Left renal cortex interstitium (tissue), 4 donors: ENCODE measurements at places on chromosomes 13 and 19. TPM values are rescaled to one million over a fixed set of nuclear protein-coding genes. Genes with fewer than 3 reads are reported as not detected.

GRCh38 chr13:107994137-107994536 lies 221.2 kb downstream of the LIG4 start:
- no peak for DNase-seq

- no peak for DNase-seq
Measured at GRCh38 chr13:36806102-36806501, 12.9 kb upstream of the RFXAP start.

- no peak for DNase-seq
Measured at GRCh38 chr13:72125561-72125960, 258.6 kb upstream of the DACH1 start.

GRCh38 chr19:23766951-23767350 lies 8.3 kb upstream of the ZNF681 start:
- no peak for DNase-seq

- no peak for DNase-seq
Measured at GRCh38 chr13:28704919-28705318, 13.9 kb downstream of the SLC46A3 start.

DNA sequence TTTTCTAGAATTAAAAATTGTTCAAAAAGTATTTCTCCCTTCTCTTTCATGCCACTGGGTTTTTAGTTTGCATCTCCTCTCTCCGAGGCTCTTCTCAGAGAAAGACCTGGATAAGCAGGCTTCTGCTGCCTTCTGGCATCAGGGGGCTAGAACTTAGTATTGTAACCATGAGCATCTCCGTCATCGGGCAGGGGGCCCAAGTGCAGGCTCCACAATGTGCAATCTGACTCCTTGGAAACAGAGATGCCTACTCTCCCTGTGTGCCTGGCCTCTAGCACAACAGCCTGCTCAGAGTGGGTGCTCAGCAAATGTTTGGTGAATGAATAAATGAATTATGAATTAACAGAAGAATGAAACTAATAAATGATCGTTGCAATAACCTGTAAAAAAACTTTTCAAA lies 45.6 kb upstream of the MTIF3 start:
- DNase-seq: no peak

DNA sequence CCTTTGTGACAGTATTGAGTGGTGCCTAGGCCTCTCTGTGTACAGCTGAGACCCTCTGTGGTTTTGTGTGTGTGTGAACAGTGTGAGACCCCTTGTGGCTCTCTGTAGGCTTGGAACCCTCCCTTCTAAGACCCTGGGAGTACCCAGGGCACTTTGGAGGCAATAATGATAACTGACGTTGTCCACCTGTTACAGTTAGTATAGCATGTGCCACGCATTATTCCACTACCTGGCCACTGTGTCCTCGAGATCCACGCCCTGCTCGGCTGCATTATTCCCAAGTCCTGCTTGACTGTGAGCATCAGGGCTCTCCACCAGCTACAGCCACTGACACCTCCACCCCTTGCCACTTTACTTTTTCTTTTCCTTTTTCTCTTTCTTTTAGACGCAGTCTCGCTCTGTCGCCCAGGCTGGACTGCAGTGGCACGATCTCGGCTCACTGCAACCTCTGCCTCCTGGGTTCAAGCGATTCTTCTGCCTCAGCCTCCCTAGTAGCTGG lies 2.0 kb downstream of the GRAMD1A start:
- DNase-seq: no peak

DNA sequence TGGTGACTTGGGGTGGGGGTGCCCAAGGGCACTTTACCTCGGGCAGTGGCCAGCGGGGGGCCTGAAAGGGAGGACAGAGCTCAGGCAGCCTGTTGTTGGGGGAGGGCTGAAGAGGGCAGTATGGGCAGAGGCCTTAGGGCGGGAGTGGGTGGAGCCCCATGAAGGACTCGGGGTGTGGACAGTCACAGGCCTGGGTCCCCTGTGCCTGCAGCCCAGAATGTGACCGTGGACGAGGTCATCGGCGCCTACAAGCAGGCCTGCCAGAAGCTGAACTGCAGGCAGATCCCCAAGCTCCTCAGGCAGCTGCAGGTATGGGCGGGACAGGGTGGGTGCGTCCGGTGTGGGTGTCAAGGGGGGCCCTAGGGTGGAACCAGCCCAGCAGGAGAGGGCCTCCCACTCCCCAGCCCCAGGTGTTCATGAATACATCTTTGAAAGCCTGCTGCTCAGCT lies 22.5 kb downstream of the NKPD1 start:
- DNase-seq: no peak

DNA sequence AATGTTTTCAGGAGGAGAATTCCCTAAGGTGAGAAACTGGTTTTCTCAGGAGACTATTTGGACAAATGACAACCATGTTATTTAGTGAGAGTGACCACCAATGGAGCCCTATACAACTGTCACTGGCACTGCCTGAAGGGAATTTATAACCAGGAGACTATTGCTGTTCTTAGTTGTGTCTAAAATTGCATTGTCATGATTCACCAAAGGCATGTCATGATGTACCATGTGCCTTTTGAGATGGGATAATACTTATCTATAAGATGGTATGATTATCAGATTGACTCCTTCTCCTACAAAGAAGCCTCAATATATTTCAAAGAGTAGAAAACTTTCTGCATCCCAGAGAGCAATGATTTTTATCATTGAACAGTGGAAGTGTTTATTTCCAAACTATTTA lies 739.4 kb upstream of the GPC6 start:
- no peak for DNase-seq

- no peak for DNase-seq
Measured at GRCh38 chr13:51581148-51581820, 3.0 kb upstream of the WDFY2 start.

DNA sequence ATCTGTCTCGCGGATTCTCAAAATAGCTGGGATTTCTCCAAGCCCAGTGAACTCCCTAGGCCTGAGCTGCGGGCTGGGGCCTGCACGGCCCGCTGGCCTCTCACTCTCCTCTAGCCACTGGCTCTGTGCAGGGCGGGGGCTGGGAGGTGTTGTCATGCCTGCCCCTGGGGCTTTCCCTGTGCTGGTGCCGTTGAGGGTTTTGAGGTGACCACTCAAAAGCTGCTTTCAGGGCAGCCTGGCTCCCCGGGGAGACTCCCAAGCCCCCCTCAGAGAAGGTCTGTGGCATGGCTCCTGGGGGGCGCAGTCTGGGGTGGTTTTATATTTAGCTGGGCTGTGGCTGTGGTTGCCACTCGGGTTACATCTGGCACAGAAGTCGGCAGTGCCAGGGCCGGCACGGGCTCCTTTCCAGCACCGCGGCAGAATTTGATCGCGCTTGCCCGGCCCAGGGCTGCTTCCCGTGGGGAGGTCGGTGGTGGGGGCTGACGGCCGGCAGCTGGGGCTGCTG lies 10.0 kb downstream of the NDUFB7 start:
- no peak for DNase-seq

- DNase-seq: no peak
Measured at GRCh38 chr13:77859450-77859849, 59.2 kb downstream of the EDNRB start.

GRCh38 chr13:29105779-29106178 lies 285.6 kb downstream of the MTUS2 start:
- no peak for DNase-seq

DNA sequence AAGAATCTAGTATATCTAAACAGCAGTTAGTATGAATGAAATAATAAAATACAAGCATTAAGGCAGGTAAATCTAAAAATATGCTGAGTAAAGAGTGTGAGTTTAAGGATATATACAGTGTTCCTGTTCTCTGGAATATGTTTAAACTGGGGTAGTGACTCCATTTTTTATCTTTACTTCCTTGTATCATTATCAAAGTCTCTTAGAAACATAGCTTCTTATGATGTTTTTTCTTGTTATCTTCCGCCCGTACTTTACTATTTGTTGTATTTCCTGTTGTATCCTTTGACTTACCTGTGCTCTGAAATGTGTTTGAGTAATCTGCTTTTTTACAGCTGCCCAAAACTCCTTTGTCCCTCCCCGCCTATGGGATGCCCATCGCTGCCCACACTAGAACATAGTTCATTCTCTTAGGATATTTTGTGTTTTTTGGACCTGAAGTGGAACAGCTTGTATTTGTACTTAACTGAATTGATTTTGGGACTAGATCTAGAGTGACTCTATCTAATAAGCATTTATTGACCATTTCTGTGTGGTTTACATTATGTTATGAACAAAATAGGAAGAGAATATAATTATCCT lies 80.8 kb downstream of the PDS5B start:
- no peak for DNase-seq

DNA sequence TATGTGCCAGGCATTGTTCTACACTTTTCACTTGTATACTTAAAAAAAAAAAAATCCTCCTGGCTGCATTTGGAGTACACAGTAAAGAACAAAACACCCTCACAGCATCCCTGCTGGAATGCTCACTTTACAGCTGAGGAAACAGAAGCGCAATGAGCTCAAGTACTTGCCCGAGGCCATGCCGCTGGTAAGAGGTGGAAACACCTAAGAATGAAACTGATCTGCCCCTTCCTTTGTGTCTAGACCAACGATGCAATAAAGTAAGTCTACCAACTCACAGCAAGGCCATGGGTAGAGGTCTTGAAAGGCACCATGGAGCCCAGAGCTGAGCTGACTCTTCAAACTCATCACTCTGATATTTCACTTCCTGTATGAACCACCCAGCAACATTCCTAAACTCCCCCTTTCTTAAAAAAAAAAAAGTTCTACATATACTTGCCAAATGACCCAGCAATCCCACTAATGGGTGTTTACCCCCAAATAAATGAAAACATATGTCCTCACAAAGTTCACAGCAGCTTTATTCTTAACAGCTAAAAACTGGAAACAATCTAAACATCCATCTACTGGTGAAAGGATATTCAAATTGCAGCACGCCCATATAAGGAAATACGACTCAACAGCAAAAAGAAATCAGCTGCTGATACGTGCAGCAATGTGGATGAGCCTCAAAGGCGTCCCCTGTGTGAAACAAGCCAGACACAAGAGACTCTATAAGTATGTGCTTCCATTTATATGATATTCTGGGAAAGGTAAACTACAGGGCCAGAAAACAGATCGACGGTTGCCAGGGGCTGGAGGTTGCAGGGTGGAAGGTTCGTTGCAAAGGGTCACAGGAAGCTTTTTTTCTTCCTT lies 236.6 kb upstream of the MAB21L1 start:
- DNase-seq: no peak

DNA sequence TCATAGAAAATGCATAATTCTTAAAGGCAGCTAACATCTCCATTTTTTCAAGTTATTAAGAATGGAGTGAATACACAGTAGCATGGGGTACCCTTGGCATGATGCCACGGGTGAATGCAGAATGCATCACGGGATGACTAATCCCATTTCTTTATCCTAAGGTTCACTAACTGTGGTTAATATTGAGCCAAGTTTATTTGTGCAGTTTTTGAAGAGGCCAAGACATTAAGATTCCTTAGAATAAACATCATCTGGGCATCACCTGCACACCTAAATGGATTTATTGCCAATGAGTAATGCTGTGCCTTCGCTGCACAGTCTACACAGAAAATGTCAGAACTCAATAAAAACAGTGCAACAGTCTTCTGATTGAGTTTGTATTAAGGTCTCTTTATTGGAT lies 333.1 kb downstream of the GPC6 start:
- no peak for DNase-seq

DNA sequence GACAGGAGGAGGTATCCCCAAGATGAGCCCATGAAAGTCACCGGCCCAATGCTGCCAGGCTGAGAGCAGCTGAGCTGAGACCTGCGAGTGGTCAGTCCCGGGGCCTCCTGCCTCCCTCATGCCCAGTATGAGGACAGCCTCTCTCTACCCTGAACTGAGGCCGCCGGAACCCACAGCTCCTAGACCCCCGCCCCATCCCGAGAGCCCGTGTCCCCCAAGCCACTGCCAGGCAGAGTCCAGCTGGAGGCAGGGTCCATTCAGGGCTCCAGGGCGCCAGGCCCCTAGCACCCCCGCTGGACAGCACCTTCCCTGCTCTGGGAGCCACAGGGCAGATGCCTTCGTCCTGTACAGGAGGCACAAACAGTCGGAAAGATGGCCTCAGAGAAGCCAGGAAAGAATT lies 38.7 kb downstream of the MLLT1 start:
- DNase-seq: no peak

- DNase-seq: no peak
Measured at GRCh38 chr13:75452564-75452963, 29.4 kb downstream of the TBC1D4 start.

DNA sequence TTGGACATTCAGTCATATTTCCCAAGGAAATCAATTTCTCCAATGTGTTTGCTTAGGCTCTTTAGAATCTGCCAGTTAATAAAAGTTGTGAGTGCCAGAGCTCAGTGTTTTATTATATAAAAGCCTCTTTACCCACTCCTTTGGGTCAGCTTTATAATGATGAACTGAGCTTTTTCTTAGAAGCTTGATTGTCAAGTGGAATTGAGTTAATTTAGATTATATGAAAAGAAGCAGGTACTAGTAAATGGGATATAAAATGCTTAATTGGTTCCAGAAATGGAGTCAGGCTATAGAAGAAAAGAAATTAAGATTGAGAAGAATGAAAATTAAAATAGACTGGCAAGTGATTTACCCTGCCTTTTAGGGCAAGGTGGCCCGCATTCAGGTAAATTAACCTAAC lies 363.2 kb downstream of the SLITRK6 start:
- no peak for DNase-seq

- no peak for DNase-seq
Measured at GRCh38 chr19:58010507-58010906, 7.9 kb upstream of the ZNF606 start.

DNA sequence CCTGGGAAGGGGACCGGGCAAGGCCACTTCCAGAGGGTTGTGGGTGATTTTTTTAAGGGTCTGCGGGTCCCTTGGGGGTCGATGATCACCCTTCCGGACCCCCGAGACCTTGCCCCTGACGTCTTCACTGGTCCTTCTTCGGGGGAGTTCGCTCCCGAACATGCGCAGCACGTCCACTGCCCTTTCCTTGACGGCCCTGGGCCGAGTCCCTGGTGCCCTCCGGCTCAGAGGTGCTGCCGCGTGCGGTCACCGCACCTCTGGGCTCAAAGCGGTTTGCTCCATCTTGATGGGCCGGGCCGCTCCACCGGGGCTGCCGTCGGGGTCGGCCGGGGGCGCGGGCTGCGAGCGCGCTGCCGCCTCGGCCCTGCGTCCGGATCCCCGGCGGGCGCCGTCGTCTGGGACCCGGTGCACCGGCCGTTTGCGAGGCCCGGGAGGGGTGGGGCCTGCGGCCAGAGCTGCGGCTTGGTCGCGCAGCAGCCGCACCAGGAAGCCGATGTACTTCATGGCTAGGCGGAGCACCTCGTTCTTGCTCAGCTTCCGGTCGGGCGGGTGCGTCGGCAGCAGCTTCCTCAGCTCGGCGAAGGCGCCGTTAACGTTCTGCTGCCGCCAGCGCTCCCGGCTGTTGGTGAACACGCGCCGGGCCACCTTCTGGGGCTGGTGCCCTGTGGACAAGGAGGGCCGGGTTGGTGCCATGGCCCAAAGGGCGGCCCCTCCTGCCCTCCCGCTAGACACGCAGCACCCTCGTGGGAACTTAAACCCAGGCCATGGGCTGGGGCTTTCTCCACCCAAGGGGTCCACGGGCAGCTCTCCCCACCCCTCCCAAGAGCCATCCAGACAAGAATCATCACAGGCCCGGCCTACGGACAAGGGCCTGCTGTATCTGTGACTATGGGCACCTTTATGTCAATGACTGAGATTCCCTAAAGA lies 3.3 kb downstream of the LYL1 start:
- DNase-seq: no peak

- DNase-seq: no peak
Measured at GRCh38 chr19:30225676-30226463, 146.3 kb upstream of the ZNF536 start.

ELSPBP1 gene
- not detected for polyA plus RNA-seq

KLK13 gene
- 0.22 TPM for polyA plus RNA-seq

PLPPR3 gene
- polyA plus RNA-seq: 11.6 TPM

HMG20B gene
- 111 TPM for polyA plus RNA-seq

CAPN12 gene
- polyA plus RNA-seq: 4.6 TPM

FXYD3 gene
- polyA plus RNA-seq: 22.0 TPM

C5AR1 gene
- polyA plus RNA-seq: 3.8 TPM

LENG1 gene
- 9.9 TPM for polyA plus RNA-seq

TMIGD2 gene
- 0.45 TPM for polyA plus RNA-seq
